Stimulated activated CD8-positive, alpha-beta memory T cell treated with anti-CD3 and anti-CD28 coated beads, Interleukin-7, amount 100 ng/mL, for 1 hour (primary cell): ENCODE measurements at places on chromosomes 11 and 22.

DNA sequence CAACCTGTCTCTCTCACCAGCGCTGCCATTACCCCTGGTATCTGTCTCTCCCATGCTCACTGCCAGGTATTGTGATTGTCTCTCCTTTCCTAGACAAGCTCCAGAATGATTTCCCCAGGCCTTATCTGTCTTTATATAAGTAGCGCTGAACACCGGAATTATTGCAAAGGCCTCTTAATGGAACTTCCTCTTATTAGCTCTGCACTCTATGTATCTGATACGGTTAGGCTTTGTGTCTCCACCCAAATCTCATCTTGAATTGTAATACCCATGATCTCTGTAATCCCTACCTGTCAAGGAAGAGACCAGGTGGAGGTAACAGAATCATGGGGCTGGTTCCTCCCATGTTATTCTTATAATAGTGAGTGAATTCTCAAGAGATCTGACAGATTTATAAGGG, 39.3 kb downstream of the DDI1 start:
- no peak for DNase-seq

DNA sequence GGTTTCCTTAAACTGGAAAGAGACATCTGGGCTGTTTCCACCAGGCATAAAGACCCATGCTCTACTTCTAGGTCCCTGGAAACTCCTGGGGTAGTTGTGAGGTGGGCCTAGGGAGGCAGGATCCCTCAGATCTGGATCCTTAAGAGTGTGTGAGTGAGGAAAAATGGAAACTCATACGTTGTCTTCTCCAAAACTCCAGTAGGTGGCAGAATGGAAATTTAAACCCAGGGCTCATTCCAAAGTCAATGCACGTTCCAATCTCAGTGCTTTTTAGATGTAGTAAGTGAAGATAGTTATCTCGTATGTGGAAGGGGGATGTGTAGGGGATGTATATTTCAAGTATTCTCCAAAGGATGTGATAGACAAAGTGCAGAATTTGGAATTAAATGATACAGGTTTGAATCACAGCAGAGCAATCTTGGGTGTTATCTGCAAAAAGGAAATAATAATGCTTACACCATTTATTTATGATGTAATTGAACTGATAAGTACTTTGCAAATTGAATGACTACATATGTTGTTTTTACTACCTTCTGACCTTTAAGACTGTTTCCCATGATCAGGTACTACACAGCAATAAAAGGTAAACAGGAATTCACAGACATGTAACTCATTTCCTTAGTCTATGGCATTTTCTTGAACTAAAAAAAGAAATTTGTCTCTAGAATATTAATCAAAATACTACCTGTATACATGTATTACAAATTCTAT, 13.1 kb upstream of the MMP1 start:
- DNase-seq, result no peak

- DNase-seq, result no peak
Measured at GRCh38 chr11:106061954-106062949, 14.9 kb downstream of the KBTBD3 start.

- DNase-seq, result no peak
Measured at GRCh38 chr22:37234736-37235711, 9.0 kb downstream of the RAC2 start.

- no peak for DNase-seq
Measured at GRCh38 chr22:38080850-38081635, 2.9 kb downstream of the SLC16A8 start.

GRCh38 chr11:7964261-7964660, 986 bp downstream of the NLRP10 start:
- DNase-seq, result no peak

- no peak for DNase-seq
Measured at GRCh38 chr11:105720096-105720495, 110.2 kb downstream of the GRIA4 start.

DNA sequence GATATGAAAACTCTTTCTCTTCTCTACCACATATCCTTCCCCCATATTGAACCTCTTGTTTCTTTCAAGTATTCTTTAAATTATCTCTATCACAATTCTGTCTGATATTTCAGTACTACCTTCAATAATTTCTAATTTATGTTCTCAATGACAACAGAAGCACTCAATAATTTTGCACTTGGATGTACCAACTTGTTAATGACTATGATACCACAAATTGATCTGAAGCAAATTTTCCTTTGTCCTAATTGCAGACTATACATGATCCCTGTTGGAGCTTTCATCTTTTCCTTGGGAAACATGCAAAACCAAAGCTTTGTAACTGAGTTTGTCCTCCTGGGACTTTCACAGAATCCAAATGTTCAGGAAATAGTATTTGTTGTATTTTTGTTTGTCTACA, at the start of gene OR4C15:
Gene OR4C15, plus strand, starts transcription at position 301 of the 400 bp plus-strand sequence. Its CDS starts 0 bp downstream, at position 301.
- DNase-seq, result no peak

GRCh38 chr11:125902277-125902926, 604 bp downstream of the PUS3 start:
- no peak for DNase-seq

DNA sequence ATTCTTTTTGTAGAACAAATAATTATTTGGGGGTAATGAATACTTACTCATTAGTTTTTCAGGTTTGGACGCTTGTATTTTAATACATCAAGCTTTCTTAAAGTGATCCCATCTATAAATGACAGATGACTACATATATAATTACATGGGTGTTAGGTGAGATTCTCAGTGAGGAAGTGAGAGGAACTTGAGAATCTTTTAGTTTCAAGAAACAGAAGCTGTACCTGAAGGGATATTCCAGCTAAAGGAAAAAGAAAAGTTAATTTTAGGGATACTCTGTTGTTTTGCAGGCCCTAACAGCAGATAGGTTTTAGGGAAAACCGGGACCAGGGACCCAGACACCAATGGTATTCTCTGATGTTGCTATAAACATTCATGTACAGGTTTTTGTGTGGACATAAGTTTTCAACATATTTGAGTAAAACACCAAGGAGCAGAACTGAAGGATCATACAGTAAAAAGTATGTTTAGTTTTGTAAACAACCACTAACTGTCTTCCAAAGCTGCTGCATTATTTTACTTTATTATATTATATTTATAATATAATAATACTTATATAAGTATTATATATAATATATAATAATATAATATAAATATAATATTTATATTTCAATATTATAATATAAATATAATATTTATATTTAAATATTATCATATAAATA, 24.1 kb upstream of the PHOX2A start:
- DNase-seq, result no peak

- DNase-seq, result no peak
Measured at GRCh38 chr22:32545801-32546200, 71.2 kb downstream of the FBXO7 start.

- no peak for DNase-seq
Measured at GRCh38 chr11:33847251-33847650, 44.6 kb downstream of the LMO2 start.

DNA sequence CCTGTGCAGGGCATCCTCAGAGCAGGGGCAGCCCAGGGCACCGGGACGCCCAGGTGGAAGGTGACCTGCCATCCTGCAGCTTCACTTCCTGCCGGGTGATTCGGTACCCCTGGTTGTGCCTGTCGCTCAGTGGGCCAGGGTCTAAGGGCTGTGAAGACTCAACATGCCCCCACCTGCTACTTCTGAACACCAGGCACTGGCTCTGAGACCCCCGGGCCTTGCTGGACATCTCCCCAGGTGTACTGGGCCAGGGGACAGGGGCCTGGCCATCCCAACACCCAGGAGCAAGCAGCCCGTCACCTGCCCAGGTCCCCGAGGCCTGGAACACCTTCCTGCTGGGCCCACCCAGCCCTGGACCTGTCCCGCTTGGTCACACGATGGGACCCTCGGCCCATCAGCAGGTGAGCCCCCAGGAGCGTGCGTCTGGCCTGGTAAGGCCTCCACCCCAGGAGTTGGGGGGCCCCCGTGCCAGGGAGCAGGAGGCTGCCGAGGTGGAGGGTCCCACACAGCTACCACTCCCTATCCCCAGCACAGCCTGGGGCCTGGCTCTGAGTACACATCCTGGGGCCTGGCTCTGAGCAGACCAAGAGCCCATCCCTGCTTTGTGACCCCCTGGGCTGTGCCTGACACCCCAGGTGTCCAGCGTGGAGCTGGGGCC, 3.9 kb upstream of the MUC5B start:
- no peak for DNase-seq

DNA sequence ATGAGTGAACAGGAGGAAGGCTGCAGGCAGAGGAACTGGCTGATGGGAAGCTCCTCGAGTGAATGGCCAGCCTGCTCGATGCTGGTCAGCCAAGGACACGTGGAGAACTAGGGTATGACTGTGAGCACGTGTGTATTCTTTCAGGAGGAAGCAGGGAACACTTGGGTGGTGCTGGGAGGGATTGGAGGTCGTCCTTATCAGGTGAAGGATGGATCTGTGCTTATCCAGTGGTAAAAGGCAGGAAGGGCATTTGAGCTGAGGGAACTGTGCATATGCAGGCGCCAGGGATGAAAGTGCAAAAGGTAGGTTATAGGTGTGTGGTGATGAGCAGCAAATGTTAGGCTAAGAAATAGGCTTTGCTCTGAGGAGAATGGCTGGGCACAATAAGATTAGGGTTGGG, 9.7 kb upstream of the SLCO2B1 start:
- no peak for DNase-seq

DNA sequence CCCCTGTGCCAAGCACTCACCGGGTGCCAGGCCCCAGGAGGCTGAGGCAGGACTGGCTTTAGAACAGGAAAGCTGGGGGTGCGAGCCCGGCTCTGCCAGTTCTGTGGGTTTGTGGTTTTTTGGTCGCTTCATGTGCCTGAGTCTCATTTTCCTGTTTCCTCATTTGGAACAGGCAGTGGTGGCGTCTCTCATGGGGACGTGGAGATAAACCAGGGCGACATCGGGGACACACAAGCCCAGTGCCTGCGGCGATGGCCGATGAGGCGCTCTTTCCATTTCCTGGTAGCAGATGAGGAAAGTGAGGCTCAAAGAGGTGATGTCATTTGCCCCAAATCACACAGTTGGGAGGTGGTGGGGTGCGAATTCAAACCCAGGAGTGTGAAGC, 20.8 kb upstream of the CHKA start:
- DNase-seq, result no peak

GRCh38 chr22:30871391-30872284, 96.9 kb downstream of the MORC2 start:
- DNase-seq, result no peak

DNA sequence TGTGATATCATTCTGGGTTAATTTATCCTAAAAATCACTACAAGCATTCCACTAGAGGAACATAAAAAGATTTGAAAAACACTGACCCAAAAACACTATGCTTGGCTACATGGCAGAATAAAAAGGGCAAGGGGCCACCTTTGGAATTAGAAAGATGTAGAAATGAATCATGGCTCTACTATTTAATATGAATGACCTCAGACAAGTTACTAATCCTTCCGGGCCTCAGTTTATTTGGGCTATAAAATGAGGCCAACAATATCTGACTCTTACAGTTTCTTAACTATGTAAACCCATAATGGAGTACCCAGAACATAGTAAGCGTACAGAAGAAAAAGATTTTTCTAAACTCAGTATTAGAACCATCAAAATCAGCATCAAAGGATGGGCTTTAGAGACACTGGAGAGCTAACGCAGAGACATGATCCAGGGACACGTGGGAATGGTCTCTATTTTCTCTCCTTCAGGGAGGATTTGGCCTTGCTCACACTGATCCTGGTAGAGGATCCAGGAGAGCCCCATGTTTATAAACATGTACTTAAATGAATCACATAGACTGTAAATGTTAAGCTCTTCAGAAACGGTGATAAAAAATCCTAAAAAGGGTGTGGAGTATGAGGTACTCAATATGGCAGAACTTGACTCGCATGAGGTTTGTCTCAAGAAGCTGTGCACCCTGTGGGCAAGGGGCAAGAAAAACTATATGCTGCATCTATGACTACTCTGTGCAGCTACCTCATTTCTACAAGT, 288.4 kb upstream of the PITPNB start:
- no peak for DNase-seq

- DNase-seq, result no peak
Measured at GRCh38 chr11:122920579-122920978, 38.0 kb downstream of the JHY start.

DNA sequence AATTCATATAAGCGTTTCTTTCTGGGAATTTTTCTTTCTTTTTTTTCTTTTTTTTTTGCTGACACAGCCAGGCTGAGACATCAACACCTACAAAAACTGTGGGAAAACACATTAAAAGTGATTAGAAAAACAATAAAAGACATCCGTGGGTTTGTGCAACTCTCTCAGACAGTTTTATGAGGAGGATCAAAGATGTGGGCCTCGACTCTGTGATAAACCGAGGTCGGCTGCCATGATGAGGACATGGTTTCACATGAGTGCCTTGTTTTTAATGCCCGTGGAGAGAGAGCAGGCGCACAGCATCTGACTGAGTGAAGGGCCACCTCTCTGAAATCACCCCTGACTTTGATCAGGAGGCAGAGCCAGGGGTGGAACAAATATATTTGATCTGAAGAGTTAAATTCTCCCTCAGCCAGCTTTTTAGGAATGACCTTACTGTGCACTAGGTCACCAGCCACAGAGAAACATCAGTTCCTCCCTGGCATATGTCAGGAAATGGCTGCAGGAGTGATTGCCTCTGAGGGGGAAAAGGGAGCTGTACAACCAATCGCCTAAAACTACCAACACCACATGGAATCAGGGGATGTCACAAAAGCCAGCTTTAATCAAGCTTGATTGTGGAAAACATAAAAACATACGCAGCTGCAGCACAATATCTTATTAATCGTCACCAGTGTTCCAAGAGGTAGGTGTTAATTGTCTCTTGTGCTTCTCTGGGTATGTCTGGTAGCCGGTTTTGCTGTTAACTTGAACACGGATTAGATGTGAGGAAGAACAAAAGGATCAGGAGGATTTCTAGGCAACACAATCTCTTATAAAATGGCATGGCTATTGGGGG, 164.7 kb downstream of the MAML2 start:
- DNase-seq, result no peak

DNA sequence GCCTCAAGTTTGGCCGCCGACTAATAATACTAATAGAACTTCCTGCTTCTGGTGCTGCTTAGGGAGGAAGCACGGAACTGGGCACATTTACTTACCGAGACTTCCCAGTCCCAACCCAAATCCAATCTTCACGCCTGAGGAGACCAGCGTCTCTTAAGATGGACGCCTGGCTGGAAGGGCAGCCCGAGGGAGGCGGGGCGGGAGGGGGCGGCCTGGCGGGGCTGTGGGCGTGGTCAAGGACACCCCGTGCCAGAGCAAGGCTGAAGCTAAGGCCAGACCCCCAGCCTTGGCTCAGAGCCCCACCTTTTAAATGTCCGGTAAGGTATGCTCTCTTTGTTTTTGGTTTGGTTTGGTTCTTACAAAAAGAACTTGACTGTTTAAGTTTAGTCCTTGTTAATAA, at the start of gene GDPD4:
Gene GDPD4, minus strand, starts transcription at position 177 of the 400 bp plus-strand sequence. CDS start 16,549 bp downstream, outside the sequence.
- DNase-seq, result no peak

- DNase-seq, result peak; percentile 4
Measured at GRCh38 chr11:64489831-64490441, 101.1 kb upstream of the SLC22A12 start.

DNA sequence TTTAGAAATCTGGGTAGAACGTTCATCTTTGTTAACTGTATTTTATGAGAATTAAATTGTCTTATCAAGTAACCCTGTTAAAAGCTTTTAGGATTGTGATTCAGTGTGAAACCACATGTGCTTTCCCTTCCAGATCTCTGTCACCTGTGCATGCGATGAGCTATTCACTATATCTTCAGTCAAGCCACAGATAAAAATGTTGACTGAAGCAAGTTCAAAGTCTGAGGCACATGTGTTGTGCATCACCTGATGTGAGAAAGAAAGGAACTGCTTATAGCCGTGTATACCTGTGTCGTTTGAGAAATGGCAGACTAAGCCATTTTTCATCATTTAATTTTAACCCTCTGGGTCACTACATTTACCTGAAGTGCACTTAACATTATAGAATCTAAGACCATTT, 1088.9 kb upstream of the TENM4 start:
- DNase-seq, result no peak
